ENCODE measurements at places on chromosomes 12 and 14.
A peak's percentile ranks its signal among the peaks of the same experiment; 100 is the strongest.

DNA sequence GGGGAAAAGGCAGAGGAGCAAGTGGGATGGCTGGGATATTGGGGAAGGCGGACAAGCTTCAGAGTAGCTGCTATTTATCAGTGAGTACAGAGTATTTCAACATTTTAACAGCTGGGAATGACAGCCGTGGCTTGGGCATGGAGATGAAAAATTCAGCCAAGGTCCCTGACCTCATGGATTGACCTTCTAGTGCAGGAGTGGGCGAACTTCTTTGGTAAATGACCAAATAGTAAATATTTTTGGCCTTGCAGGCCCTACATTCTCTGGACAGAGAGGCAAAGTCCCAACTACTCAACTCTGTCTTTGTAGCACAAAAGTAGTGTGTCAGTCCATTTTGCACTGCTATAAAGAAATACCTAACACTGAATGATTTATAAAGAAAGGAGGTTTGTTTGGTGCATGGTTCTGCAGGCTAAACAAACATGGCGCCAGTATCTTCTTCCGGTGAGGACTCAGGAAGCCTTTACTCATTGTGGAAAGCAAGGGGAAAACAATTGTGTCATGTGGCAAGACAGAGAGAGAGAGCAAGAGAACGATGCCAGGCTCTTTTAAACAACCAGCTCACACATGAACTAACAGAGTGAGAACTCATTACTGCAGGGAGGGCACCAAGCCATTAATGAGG, 33.6 kb downstream of the TMEM233 start:
- no peak for DNase-seq

DNA sequence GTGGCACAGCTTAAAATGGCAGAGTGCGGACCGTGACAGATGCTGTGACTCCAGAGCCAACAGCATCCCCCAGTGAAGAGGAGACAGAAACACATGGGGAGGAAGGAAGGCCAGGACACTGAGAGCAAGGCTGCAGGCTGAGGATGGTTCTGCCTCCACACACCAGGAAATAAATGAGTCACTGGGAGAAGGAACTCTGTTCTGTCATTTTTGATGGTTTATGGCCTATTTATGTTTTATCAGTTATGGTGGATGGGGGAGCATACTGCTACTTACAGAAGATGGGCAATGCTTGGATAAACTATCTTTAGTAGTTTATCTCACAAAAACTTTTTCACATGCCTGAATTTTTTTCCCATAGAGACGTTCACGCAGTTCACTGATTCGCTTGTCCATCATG, 33.8 kb downstream of the ZFYVE21 start:
- peak; percentile 9 for DNase-seq

DNA sequence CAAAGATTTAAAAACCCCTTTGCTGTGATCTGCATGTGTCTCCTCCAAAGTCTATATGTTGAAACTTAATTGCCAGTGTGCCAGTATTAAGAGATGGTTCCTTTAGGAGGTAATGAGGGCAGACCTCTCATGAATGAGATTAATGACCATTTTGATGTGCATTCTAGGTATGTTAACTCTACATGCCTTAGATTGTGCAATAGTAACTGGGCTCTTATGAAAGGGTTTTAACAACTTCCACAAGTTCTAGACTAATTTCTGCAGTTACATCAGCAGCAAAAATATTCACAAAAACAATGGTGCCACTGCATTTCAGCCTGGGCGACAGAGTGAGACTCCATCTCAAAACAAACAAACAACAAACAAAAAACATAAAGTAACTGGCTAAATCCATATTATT, 3.8 kb upstream of the TAS2R10 start:
- DNase-seq: no peak

GRCh38 chr12:20701106-20701505, 6.0 kb downstream of the SLCO1C1 start:
- DNase-seq: no peak

GRCh38 chr12:117045160-117046010, 53.8 kb downstream of the TESC start:
- DNase-seq: peak; percentile 57

DNA sequence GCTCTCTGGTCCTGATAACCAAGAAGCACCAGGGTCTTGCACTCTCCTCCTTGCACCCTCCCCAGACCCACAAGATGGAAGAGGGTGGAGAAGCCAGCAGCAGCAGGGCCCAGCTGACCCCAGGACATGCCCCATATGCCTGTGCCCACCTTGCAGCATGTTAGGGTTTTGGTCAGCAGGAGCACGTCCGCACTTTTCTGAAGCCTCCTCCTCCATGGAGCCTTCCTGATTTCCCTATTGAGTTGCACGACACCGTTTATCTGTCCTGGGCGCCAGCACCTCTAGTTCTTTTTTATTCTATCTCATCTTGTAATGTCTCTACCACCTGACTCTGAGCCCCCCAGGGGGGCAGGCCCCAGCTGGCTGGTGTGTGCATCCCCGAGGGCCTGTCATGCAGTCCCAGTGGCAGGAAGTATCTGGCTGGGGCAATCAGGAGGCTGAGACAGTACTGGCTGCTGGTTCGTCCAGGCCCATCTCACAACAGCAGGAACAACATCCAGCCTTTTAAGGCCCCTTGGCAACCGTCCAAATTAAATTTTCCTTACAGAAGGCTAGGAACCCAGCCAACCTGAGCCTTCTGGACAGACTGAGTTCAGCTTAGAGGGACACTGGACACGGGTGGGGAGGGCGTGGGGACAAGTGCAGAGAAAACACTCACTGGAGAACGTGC, 39.6 kb downstream of the CCDC85C start:
- DNase-seq: no peak

- DNase-seq: no peak
These were observed 241.4 kb downstream of the PHLDA1 start for GRCh38 chr12:75790219-75790618.

GRCh38 chr12:96493106-96493505, 3.7 kb downstream of the CFAP54 start:
- DNase-seq: no peak

DNA sequence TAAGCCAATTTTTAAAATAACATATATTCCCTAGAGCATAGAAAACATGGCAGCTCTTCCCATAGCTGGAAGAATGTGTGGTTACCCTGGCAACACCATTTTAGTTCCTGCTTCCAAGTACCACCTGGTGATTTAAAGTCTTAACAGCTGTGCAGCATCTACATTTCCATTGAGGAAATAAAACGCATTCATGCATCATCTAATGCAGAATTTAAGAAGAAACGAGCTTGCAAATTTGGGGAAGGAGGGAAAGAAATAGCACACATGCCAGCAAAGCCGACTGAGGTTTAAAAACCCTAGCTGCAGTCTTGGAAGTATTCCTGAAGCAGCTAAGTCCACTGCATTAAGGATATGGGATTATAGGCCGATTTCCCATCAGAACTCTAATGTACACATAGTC, 22.8 kb upstream of the SLC38A2 start:
- DNase-seq: no peak

DNA sequence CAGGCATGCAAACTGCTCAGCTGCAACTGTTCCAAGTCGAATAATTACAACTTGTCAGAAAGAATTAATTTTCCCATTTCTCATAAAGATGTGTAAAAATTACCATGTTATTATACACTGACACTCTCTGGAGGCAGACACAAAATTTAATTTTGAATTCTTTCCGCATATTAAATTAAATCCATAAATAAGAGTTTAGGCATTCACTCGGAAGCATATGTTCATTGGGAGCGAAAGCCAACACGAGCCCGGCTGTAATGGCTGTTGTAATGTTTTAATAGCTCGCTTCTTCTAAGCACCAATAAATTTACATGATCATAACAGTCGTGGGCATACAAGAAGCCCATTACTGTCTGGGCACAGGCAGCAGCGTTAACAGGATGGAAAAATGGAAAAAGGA, 189.6 kb upstream of the SOX5 start:
- no peak for DNase-seq

GRCh38 chr12:10363914-10364814, 25.7 kb downstream of the KLRK1 start:
- DNase-seq: peak; percentile 53

- DNase-seq: no peak
These were observed 466.5 kb downstream of the APAF1 start for GRCh38 chr12:99111600-99111999.

GRCh38 chr12:41683023-41683422, 461.7 kb downstream of the GXYLT1 start:
- no peak for DNase-seq

Measured in KBM-7 (cell line).